Effector CD4-positive, alpha-beta T cell (primary cell): ENCODE measurements at places on chromosomes 2 and 18.

DNA sequence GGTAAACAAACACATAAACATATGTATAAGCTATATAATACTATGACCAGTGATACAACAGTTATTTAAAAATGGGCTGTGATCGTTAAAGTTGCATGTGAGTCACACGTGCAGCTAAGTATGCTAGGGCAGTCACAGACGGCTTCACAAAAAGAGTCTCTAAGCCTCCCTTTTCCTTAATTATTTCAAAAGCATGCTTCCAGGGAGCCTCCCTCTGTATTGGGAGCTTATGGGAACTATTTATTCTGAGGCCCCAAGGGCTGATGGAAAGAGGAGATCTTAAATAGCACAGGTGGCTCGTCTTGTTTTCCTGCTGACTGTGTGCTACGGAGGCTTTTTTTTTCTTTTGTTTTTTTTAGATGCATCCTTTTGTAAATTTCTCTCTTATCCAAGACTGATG, 94.3 kb downstream of the ADCYAP1 start:
- no peak for DNase-seq

- no peak for DNase-seq
Observed at GRCh38 chr2:126669772-126670171, 13.8 kb downstream of the GYPC start.

DNA sequence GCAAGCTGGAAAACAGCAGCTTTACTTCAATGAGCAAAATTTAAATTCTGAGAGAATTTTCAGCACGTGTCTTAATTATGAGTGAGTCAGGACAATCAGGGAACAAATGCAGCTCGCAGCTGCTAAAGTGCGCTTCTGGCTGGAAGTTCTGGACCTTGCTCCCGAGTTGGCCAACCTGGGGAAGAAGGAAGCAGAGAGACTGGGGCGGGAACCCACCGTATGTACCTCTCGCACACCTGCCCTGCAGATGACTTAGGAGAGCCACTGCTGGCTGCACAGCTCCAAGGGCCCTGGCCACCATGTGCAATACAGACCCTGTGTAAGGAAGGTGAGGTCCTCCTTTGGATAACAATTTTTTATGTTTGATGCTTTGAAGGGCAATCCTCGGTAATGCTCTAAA, 42.4 kb downstream of the REEP1 start:
- DNase-seq, result no peak

DNA sequence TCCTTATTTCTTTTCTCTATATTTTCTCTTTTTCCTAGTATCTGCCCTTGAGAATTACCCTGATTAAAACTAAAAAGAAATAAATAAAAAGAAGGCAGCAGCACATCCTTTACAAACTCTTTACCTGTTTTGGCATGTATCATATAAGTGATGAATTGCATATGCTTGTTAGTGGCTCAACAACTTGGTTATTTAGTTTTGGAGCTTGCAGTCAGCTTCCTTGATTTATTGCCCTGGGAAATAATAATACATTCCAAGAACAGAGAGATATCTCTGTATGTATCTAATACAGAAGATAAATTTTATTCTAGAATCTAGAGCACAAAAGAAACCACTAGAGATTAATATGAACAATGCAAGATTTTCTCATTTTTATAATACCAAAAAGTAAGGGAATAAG, 139.8 kb upstream of the ZC3H15 start:
- DNase-seq, result no peak

DNA sequence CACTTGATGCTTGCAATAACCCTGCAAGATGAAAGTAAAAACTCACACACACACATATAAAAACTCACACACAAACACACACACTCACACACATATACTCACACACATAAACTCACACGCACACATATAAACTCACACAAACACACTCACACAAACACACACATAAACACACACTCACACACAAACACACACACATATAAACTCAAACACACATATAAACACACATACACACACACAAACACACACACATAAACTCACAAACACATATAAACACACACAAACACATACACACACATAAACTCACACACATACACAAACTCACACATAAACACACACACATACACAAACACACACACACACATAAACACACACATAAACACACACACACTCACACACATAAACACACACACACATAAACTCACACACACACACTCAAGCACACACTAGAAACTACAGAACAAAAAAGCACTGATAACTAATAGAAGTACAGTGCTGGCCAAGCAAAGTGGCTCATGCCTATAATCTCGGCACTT, 117.7 kb upstream of the TEKT4 start:
- DNase-seq, result no peak

DNA sequence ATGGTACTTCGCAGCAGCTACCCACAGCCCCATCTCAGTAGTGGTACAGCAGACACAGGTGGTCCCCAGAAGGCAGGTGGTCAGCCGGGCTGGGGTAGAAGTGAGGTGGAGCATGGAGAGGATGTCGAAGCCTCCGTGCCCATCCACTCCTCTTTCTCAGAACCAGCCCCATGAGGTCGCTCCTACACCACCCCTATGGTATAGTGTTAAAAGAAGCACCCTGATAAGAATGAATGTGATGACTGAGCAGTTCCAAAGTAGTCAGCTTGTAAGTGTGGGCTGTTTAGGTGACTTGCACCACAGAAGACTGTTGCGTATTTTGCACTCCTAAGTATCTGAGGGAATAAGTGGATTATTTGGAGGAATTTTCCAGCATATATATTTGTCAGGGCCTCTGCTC, 111.3 kb downstream of the WDSUB1 start:
- no peak for DNase-seq

GRCh38 chr2:168064011-168064998, 183.1 kb downstream of the STK39 start:
- no peak for DNase-seq

DNA sequence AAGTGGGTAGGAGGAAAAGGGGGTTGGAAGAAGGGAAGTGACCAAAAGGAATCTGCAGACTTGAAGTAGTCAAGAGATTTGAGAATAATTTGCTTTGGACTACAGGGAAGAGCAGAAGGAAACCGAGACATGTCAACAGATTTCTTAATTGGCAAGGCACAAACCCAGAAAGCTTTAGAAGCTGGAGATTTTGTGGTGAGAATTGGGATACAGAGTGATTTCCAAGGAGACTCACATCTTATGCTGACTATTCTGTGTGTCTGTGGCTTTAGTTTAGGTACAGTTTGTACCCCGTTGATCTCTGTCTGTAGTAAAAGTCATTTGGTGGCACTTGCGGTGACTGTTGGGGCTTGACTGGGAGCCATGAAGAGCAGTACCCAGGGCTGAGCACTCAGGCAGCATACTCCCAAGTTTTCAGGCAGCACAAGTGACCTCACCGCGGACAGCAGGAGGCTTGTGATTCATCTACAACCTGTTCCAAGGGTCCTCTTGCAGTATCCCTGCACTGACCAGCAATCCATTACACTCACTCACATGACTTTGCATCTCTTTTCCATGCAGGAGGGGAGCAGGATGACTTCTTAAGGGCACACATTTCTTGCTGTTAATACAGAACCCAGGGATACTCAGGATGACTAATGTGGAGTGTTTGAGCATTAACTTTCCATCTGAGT, 97.1 kb upstream of the TNP1 start:
- DNase-seq, result no peak

GRCh38 chr18:22723773-22724172, 209.4 kb upstream of the RBBP8 start:
- DNase-seq, result no peak

GRCh38 chr2:62410926-62411456, 95.0 kb downstream of the TMEM17 start:
- DNase-seq, result no peak

DNA sequence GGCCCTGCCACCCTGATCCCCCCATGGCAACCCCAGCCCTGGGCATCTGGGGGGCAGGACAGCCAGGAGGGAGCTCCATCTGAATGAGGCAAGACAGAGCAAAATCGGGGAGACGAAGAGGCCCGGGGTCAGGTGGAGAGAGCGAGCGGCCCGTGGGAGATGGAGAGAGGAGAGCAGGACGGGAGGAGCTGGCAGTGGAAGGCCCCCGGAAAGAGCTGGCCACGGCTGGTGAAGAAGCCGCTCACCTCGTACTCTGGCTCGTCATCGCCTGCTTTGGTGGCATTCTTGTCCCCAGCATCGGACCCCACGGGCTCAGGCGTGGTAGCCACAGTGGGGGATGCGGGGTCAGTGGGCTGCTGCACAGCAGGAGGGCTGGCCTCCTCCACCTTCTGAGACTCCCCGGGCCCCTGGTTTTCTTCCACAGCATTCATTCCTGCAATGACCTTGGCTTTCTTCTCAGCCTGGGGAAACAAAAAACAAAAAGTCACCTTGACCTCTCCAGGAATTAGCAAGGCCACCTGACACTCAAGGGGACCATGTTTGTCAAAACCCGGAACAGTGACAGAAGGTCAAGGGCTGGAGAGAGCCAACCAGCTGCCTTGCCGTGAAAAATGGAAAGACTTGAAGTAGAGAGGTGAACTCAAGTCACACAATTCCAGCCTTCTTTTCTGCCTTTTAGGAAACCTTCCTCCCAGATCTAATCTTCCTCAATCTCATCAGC, 79.6 kb upstream of the POMC start:
- DNase-seq, result no peak
